A549 treated with CORT108297 at 1 μM for 4 hours (cell line): ENCODE measurements at places on chromosomes 6 and 20. TPM values are rescaled to one million over a fixed set of nuclear protein-coding genes. Genes with fewer than 3 reads are reported as not detected.

The ZNF831 gene
- total RNA-seq, result not detected in 5 replicates

The FAM83C gene
- 0.04 to 0.10 TPM (median 0.06 TPM) in 4 of 5 replicates, not detected in the other for total RNA-seq

The THBD gene
- 32.0 to 54.4 TPM (median 42.2 TPM) in 5 replicates for total RNA-seq

The PXMP4 gene
- total RNA-seq, result 4.8 to 6.5 TPM (median 6.3 TPM) in 5 replicates

The RNF144B gene
- total RNA-seq, result 0.17 to 1.1 TPM (median 0.39 TPM) in 5 replicates

The ENPP1 gene
- total RNA-seq, result 1.2 to 1.6 TPM (median 1.5 TPM) in 5 replicates

The POU5F1 gene
- total RNA-seq, result 4.7 to 6.7 TPM (median 5.3 TPM) in 5 replicates

The NKX2-2 gene
- total RNA-seq, result not detected in 5 replicates

The MRPS18A gene
- total RNA-seq, result 44.6 to 49.3 TPM (median 48.9 TPM) in 5 replicates

The SNX21 gene
- total RNA-seq, result 8.6 to 11.7 TPM (median 11.0 TPM) in 5 replicates

The PBOV1 gene
- not detected in 5 replicates for total RNA-seq

The DDR1 gene
- total RNA-seq, result 41.3 to 63.5 TPM (median 55.9 TPM) in 5 replicates

The IDH3B gene
- total RNA-seq, result 126 to 138 TPM (median 135 TPM) in 5 replicates

The STMND1 gene
- not detected in 5 replicates for total RNA-seq
